ENCODE measurements at places on chromosomes 2 and 18.

DNA sequence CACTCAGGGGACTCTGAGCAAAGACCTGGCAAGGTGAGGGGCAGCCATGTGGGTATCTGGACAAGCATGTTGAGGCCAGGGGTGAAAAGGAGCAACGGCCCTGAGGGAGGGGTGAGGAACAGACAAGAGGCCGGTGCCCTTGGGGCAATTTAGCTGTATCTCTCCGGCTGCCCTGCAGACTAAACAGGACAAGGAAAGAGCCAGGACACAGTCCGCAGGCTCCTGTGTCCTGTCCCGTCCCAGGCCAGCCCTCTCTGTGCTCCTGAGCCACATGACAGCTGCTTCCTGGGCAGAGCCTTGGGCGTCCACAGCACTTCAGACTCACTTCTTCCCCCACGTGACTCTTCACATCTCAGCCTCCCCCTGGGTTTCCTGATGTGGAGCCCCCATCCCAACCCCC, 206.1 kb downstream of the KLHL29 start:
- no peak for DNase-seq

GRCh38 chr2:108531674-108532055, 2.6 kb upstream of the LIMS1 start:
- no peak for DNase-seq

DNA sequence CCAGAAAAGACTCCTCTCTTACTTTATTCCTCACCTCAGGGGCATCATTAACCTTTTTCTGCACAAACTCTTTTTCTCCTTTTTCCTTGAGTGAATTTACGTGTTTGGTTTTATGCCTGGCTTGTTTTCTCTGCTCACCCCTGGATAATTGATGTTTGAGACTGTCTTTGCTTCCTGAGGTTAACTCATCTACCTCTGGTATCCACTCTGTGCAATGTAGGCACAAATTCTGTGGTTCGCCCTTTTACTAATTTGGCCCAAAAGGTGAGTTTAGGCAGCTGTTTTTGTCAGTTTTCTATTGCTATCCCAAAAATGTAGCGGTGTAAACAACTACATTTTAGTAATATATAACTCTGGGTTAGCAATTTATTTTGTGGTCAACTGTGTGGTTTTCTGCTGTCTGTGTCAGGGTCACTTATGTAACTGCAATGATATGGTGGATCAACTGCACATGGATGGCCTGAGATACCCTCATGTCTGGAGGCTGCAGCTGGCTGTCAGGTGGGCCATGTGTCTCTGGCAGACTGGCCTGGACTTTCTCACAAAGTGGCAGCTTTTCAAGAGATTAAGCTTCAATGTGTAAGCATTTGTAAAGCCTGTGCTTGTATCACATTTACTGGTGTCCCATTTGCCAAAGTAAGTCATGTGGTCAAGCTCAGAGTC, 329.7 kb downstream of the FSIP2 start:
- peak; percentile 25 for DNase-seq

GRCh38 chr2:104746858-104747257, 107.1 kb upstream of the POU3F3 start:
- no peak for DNase-seq

GRCh38 chr18:500632-501405, at the start of gene COLEC12:
TSS of gene COLEC12 (minus strand) at chr18:500701. CDS start at chr18:500514, 187 bp downstream.
- no peak for DNase-seq

DNA sequence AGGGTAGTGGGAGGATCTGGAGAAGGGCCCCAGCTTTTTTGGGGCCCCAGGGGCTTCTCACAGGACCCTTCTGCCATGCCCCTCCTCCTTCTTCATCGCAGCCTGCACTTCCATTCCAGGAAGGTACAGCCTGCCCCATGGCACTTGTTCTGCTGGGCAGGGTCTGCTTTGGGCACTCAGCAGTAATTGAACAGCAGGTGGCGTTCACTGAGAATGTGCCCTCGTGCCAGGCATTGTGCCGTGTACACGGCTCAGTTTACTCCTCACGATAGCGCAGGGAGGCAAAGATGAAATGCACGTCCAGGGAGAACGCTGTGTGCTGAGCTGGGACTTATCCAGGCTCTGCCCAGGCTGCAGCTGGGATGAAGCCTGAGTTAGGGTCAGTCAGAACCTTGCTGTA, 54.8 kb upstream of the ASB18 start:
- DNase-seq: no peak

DNA sequence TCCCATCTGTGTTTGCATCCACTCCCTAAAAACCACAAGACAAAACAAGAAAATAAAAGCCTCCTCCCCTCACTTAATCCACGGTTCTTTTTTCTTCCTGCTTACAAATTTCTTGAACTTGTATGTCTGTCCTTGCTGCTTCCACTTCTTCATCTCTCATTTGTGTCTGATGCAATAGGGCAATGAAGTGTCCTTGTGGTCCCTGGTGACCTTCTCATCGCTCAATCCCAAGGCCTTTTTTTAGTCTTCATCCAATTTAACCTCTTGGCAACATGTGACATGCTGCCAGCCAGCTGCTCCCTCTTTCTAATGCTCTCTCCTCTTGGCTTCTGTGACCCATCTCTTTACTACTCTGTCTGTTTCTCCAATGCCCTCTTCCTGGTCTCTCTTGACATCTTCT, 87.6 kb downstream of the SEMA4F start:
- DNase-seq: peak; percentile 83

DNA sequence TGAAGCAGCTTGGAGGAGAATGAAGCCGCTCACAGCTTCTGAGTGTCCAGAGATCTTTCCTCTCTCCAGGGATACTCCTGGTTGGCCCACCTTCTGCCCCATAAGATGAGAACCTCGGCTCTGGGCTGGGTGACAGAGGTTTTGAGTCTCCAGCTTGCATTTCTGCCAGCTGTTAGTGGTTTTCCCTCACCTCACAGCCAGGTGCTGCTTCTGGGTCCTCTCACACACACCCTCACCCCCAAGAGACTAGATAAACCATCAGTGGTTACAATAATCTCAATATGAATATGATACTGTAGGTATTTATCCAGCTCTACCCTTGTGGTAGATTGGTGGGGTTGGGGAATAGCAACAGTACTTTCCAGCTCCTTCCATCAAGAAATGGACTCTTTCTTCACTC, 161.7 kb upstream of the SIX3 start:
- no peak for DNase-seq

DNA sequence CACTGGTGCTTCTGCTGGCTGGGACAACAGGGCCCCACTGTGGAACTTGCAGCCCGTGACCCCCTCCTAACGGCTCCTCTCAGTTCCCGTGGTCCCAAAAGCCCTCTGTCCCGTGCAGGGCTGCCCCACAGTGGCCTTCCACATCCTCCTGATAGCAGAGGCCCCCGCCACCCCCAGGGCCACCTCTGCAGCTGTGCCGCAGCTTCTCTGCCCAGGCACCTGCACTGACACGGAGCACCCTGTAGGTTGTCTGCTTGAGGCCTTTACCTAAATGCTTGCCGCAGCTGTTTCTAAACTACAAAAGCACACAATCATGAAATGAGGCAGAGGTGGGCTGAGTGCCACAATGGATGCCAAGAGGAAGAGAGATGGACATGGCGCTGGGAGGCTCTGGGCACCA, 13.5 kb upstream of the GRHL1 start:
- DNase-seq: no peak

DNA sequence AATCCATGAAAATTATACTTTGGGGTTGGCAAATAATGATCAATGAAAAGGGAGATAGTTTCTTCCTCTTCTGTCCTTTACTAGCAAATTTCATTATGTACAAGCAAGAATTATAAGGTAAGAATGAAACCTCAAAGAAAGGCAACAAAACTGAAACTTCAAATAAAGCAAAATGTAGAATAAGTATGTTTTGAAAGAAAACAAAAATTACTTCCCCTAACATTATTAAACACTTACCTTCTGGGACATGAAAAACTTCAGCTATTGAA, 29.4 kb downstream of the THADA start:
- DNase-seq: no peak

DNA sequence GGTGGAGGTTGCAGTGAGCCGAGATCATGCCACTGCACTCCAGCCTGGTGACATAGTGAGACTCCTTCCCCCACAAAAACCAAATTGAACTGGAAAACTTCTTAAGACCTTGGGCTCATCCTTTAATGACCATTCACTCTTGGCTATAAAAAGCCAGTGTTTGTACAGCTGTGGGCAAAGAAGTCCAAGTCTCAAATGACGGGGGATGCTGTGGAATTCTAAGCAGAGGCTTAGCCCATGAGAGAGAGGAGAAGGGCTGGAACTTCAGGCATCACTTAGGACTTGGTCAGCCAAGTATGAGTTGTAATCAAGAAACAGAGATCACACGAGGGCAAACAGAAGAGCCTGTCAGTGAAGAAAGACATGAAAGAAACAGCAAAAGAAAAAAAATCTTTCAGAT, 79.3 kb upstream of the POU3F3 start:
- no peak for DNase-seq

DNA sequence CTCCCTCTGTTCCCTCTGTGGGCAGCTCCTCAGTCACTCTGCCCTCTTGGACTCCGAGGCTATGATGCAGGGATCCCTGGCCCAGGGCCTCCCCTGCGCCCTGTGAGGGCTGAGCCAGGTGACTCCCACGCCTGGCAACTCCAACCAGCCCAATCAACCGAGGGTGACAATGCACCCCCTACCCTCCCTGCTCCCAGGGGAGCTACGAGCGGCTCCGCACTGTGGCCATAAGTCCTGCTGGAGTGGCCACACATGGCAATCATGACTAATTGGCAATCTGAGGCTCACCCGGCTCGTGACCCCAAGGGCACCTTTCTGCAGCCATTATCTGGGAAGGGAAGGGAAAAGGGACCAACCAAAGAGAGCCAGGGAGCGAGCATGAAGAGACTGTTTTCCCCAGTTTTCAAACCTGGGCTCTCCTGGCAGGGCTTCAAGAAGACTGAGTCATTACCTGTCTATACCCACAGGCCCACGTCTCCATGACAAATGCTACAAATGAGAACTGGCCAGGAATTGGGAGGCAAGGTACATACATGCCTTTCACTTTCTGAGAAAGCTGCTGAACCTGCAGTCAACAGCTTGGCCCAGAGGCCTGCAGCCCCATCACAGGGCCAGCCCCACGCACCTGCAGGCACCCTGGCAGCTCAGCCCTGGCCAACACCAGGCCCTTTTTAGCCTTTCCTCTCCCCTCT, 45.1 kb downstream of the RPL31 start:
- DNase-seq: no peak

DNA sequence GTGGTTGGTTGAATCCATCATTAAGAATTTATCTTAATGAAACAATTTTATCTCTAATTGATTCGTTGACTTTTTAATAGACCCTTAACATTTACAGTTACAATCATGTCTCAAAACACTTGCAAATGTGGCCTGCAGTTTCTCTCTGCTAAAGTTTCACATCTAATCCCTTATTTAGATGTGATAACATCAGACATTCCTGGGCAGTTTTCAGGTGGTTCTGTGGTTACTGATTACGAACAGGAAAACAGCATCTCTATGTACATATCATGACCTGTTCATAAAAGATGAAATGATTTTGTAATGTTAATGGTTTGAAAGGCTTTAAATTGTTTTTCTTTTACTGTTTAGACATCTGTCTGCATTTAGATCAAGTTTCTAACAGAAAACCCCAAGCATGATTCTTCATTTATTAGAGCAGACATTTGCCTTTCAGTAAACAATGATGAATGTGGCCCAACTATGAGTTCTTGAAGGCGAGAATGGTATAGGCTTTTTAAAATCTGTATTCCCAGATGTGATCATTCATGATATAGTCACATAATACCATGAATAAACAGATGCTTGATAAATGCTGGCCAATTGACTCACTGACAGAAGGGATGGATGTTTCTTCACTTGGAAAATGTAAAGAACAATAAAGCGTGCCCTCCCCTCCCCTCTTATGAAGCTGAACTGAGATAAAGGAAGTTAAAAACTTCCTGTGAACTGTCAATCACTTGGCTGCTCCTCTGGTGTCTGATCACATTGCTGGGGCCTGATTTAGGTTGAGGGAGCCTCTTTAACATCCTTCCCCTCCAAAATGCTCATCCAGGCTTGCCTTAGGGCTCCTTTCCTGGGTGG, 3.5 kb downstream of the CAPN14 start:
- DNase-seq: no peak

DNA sequence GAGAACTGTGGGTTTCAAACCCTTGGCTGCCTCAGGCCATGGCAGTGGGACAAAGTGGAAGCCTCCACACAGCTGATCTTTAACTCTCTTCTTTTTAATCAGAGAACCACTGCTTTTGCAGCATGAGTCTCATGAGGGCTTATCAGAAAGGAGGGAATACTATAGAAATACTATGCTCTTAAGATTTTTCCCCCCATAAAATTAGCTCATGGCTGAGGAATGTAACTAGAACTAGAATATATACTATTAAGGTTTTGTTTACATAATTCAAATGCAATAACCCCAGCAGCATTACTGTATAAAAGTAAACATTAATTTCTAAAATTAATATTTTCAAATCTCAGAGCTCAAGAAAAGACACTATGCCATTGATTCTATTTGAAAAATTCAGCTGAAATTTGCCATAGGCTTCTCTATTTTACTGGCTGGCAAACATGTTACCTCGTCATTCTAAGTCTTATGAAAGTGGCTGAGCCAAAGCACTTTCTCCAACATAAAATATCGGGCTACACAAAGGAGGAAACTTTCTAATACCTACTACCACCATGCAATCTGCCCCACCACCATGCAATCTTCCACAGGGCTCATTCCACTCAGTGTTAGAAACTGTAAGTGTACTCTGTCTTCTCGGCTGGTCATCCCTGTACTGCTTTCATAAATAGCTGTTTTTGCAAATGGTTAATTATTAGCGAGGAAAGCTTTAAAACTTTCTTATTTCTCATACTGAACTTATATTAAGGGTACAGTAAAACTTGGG, 42.5 kb downstream of the WDR35 start:
- DNase-seq: no peak

GRCh38 chr2:191961556-191961955, 114.7 kb upstream of the CAVIN2 start:
- DNase-seq: no peak

DNA sequence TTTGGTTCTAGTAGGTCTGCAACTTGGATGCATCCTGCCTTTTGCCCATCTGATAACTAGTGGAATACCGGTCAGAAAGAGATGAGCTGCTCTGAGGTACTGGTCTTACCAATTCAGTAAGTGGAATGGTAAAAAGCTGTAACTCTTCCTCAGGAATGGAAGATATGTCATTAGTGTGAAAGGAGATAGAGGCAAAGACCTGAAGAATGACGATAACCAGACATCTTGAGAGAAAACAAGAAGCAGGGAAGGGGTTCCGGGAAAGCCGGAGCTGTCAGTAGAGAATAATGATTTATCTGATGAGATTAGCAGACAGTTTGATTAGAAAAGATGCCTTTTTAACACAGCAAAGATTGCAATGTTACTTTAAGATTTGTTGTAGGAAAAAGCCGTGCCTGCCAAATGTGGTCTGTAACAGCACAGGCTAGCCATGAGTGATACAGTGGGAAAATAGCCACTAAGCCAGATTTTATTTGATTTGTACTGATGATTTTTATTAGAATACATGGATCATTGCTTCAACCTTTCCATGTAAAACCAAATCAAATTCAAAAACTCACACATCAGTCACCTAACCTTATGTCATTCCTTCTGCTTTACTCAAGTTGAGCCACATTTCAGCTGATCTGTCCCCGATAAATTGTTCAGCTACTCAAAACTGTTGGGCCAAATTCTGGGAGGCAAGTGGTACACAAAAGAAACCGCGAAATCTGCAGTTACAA, 110.0 kb downstream of the TCF4 start:
- no peak for DNase-seq
